ENCODE measurements at places on chromosomes 2 and 18.

- no peak for DNase-seq
Observed at GRCh38 chr2:37365669-37366068, 21.2 kb downstream of the QPCT start.

GRCh38 chr2:232892221-232892620 is 22.2 kb downstream of the SNORC start:
- no peak for DNase-seq

- DNase-seq: no peak
Observed at GRCh38 chr2:157349949-157350515, 24.4 kb upstream of the ERMN start.

DNA sequence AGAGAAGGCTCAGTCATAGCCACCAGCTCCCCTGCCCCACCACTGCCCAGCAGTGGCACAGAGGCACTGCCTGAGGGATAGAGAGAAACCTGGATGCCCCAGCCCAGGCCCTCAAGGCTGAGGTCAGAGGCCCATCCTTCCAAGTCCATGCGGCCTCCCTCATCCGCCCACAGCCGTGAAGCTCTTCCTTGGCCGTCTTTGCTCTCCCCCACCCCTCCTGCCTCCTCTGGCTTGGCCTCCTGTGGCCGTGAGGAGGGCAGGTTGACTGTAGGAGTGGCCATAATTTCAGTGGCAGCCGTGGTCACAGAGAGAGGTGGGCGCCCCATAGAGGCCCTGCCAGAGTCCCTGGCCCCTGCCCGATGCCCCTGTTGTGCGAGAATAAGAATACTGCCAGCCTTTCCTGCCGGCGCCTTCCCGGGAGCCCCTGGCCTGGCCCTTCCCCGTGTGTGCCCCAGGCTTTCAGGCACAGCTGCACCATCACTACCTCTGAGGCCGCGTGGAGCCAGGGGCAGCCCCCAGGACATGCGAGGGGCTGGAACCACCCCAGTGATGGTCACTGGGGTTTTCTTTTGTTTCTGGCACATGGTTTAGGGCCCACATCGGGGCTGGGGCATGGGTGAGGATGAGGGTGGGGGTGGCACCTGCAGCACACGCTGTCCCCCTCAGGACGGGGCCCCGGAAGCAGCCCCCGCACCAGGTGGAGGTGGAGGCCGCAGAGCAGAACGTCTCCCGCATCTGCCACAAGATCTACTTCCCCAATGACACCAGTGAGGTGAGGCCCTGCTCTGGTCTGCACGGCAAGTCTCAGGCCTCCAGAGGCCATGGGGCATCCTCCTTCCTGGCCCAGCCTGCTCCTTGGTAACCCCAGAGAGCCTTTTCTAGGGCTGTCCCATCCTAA is 13.1 kb upstream of the GPR17 start:
- no peak for DNase-seq

DNA sequence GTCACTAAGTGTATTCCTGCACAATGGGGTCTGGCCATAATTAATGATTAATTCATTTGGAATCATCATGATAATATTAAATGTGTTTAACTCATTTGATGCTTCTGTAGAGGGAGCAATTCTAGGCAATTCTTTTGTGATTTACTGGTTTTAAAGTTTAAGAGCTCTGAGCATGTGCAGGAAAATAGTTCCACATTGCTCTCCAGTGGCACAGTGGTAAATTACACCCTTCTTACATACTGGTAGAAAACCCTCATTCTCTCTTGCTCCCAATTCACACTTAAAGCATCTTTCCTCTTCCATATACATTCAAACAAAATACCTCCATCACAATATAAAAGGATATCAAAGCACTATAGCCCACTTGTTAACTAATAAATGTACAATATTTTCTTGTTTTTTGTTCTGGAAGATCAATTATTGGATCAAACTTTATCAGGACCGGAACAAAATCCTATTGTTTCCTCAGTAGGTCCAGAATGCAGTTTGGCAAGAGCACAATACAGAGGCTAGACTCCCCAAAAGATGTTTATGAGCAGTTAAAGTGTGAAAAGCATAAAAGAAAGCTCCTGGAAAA is 844.3 kb downstream of the MBD2 start:
- no peak for DNase-seq

GRCh38 chr2:236731767-236732580 is 162.3 kb downstream of the ACKR3 start:
- DNase-seq: no peak

GRCh38 chr2:173204316-173204715 is 128.7 kb downstream of the MAP3K20 start:
- no peak for DNase-seq

DNA sequence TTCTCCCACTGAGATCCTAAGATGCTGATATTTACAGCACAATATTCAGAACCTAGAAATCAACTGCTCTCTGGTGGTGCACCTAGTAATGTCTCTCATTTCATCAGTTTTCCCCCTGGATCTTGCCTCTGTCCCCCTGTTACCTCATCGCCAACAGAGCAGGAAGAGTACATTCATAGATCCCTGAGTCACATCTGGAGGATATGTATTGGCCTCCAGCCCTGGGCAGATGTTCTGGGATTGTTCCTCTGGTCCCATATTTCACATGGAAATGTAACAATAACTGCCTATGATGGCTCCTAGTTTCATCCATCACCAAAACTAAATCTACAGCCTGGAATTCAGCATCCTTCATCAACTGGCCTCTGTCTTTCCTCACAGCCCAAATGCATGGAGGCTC is 278.8 kb upstream of the SLC14A2 start:
- no peak for DNase-seq

- no peak for DNase-seq
Observed at GRCh38 chr2:20599861-20600461, 50.9 kb downstream of the HS1BP3 start.

- no peak for DNase-seq
Observed at GRCh38 chr2:181471783-181472182, 14.6 kb downstream of the ITGA4 start.

DNA sequence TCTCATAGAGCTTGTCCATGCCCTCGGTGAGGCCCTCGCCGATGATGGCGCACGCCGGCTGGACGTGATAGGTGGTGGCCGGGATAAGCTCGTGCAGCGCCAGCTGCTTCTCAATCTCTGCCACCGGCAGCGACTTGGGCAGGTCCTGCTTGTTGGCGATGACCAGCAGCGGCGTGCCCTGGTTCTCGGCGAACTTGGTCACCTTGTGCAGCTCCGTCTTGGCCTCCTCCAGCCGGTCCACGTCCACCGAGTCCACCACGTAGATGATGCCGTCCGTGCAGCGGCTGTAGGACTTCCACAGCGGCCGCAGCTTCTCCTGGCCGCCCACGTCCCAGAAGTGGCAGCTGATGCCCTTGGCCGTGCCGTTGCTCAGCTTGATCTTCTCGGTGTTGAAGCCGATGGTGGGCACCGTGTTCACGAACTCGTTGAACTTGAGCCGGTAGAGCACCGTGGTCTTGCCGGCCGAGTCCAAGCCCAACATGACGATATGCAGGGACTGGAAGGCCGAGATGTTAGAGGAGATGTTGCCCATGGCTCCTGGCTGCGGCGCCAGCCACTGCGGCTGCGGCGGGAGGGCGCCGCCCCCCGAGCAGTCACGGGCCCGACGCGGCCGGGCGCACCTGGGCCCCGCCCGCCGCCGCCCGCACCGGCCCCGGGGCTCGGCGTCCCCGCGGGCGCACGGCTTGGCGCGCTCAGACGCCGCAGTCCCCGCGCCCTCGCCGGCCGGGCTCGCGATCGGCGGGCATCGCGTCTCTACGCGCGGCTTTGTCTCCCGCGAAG is 636 bp downstream of the ARL4C start:
- no peak for DNase-seq

DNA sequence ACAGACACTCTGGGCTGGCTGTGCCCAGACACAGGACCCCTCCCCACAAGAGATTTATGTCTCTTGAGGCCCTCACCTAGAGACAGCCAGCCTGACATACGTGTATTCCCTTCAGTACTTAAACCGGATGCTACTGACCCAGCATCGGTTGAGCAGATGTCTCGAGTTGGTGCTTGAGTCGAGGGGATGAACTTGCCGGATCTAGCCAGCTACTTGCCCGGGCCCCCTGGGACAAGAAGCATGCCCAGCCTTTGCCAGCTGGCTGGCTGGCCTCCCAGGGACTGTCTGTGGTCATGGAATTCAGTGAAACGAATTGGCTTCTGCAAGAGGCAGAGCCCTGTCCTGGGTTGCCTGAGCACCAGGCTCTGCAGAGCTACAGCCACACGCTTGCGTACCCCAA is 36.0 kb downstream of the DNMT3A start:
- peak; percentile 80 for DNase-seq

DNA sequence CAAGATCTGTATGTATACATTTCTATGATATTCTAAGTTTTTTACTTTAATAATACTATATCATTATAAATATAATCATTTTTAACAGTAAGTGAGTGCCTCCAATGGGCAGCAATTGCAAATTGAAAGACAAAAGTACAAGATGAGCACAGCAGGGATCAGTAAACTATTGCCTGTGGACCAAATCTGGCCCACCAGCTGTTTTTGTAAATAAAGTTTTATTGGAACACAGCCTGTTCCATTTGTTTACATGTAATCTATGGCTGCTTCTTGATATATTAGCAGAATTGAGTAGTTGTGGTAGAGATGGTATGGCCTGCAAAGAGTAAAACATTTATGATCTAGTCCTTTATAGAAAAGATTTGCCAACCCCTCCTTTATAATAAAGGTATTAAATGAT is 43.2 kb downstream of the CHST9 start:
- DNase-seq: no peak

GRCh38 chr2:236452238-236452637 is 117.4 kb upstream of the ACKR3 start:
- DNase-seq: no peak

- DNase-seq: no peak
Observed at GRCh38 chr2:47119001-47119400, 36.1 kb downstream of the STPG4 start.

- no peak for DNase-seq
Observed at GRCh38 chr2:214489702-214490101, 78.8 kb downstream of the VWC2L start.

DNA sequence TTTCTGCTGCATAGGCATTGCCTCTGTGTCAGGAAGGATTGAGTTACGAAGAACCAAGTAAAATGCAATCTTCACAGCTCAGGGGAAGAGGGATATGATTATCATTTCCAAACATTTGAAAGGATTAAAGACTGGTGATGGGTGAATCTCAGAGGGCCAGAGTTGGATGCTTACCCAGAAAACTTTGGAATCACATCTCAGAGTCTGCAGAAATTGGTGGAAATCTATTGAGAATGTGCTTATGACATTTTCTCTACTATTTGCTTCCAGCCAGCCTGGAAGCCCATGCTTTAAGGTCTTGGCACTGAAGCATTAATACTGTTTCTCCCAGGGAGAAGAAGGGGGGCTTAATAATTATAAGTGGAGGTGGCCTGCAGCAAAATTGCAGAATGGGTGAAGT is 1301.4 kb upstream of the PIK3C3 start:
- DNase-seq: no peak

DNA sequence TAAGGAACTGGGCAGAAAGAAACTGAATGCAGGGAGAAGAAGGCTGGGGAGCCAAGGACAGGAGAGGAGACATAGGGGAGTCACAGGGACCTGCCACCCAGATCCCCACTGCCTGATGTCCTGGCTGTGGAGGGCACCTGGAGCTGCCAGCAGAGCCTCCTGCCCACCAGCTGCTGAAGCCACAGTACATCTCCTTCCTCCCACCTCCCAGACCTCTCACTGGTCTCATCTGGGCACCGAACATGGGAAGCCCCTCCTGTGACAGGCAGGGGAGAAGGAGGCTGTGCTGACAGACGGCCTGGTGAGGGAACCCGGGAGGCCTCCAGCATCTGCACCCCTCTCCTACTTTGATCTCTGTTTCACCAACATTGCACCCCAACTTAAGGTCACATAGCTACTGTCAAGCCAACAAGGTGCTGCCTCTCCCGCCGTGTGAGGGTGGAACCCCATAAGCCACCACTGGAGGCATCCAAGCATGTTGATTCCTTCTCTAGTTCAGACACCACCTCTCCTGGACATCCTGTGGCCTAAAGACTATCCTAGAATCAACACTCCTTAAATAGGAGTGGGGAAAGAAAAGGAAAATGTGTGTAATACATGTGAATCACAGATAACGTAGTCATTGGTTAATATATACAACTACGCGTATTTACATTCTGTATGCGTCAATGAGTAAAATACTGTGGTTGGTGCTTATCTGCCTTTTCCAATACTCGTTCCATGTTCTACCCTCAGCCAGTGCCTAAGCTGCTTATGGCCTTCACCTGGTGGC is 3.5 kb upstream of the RNPEPL1 start:
- no peak for DNase-seq

- DNase-seq: no peak
Observed at GRCh38 chr2:72896446-72896845, 9.2 kb downstream of the SPR start.

- DNase-seq: no peak
Observed at GRCh38 chr2:23497063-23497462, 112.1 kb downstream of the KLHL29 start.

- DNase-seq: no peak
Observed at GRCh38 chr2:25215232-25215631, 46.9 kb upstream of the POMC start.

DNA sequence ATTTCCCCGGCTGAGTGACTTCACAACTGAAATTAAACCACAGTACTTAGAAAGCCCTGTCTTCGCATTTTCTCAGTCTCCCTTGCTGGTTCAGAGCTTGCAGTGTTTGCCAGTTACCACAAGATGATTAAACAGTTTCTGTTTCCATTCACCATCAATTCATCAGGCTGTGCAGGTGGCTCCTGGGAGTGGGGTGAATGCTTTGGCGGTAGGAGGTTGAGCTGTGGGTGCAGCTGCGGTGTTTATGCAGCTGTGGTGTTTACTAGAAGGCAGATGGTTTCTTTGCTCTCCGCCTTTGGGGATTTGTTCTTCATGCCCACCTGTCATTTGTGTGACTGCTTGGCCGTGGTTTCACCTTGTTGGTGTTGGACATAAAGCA is 16.1 kb downstream of the ACOXL start:
- DNase-seq: peak; percentile 83

GRCh38 chr18:41666231-41666630 is 288.8 kb upstream of the PIK3C3 start:
- DNase-seq: no peak

DNA sequence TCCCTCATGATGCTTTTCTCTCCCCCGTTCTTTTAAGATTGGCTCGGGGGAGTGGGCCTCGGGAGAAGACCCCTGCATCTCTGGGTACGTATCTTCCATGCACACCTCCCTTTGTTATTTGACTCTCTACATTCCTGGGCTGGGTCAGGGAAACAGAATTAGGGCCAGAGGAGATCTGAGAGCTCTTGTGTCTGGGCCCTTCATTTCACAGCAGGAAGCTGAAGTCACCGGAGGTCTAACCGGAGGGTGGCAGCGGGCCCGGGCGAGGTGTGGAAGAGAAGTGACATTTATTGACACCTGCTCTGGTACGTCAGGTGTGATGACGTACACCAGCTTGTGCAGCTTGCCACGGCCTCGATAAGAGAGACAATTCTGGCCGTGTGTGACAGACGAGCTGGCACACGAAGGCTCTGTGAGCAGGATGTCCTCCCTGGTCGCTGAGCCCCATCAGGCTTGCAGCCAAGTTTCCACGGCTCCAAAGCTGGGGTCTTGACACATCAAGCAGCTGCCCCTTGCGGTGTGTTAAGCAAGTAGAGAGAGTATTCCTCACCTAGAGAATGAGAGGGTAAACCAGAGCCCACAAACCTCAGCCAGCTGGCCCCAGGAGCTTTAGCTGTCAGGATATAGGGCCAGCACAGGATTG is 30.4 kb downstream of the TOGARAM2 start:
- peak; percentile 30 for DNase-seq

- no peak for DNase-seq
Observed at GRCh38 chr2:71499691-71500090, 46.3 kb downstream of the DYSF start.

Measured in NCI-H2171 (cell line).